H9 (cell line): ENCODE measurements at places on chromosomes 7 and 10.

GRCh38 chr10:2509081-2509531 lies 558.2 kb upstream of the PFKP start:
- H3K4me3 ChIP-seq: no peak overlapping the region
- no peaks in the 10 kb centered on the region; the same call in 1 of the 2 replicates for H3K36me3 ChIP-seq
- DNase-seq: no peak
- H3K27me3 ChIP-seq: no peaks in the 10 kb centered on the region
- no peaks in the 10 kb centered on the region; the same call in 1 of the 2 replicates for H3K4me1 ChIP-seq
- H3K27ac ChIP-seq: no peak overlapping the region

- no peak overlapping the region for H3K27ac ChIP-seq
- H3K36me3 ChIP-seq: peaks cover 3% of the 10 kb centered on the region; the same call in 1 of the 2 replicates
- peaks cover 2% of the 10 kb centered on the region; the same call in 1 of the 2 replicates for H3K4me1 ChIP-seq
- no peak overlapping the region for H3K4me3 ChIP-seq
- H3K27me3 ChIP-seq: no peaks in the 10 kb centered on the region
- DNase-seq: no peak
Measured at GRCh38 chr10:103049237-103049636, 131.1 kb downstream of the CNNM2 start.

DNA sequence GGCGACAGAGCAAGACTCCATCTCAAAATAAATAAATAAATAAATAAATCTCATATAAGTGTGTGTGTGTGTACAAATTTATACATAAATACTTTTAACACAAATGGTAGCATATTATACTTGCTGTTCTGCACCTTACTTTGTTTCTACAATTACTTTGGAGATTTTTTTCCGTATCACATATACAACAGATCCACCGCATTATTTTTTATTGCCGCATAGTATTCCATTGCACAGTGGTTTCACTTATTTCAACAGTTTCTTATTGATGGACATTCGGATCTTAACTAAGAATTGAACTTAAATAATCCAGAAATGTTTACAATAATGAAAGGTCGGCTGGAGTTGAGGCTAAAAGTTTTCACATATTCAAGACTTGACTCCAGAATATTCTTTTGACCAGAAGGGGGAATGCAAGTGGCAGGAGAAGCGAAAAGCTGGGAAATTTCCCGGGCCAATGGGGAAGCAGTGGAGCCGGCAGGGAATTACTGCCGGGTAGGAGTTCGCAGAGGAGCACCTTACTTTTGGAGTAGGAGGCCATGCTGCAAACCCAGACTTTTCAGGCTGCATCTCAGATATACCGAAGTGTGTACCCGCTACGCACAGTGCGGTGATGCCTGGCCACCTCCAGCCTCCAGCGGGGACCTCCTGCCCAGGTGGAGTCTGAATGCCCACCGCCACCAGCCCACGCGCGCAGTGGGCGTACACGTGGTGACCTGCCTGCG lies 415 bp upstream of the CNNM1 start:
- H3K4me1 ChIP-seq: no peaks in the 10 kb centered on the region
- DNase-seq: no peak
- H3K27ac ChIP-seq: no peak overlapping the region
- peak overlapping the region; percentile 51 for H3K4me3 ChIP-seq
- peaks cover 29% of the 10 kb centered on the region; the same call in 1 of the 2 replicates for H3K27me3 ChIP-seq

DNA sequence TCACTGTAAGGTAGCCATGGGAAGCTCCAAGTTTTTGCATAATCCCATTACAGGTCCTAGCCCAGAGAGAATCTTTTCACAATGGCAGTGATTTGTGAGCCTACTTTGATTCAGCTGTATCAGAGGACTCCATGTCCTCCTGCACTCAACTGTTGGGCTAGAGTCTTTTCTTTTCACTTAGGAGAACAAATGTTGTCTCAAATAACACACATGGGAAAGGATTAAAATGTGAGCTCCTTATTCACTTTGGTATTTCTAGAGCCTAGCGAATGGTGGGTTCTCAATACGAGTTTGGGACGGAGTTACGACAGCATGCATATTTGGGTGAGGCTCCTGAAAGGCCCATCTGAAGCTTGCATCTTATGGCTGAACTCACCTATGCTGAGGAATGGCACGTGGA lies 183.5 kb upstream of the STEAP4 start:
- no peaks in the 10 kb centered on the region for H3K36me3 ChIP-seq
- H3K4me1 ChIP-seq: 0 out of 2 replicates have a peak, but pooled peaks cover 2% of the 10 kb centered on the region
- DNase-seq: no peak
- H3K4me3 ChIP-seq: no peak overlapping the region
- H3K27me3 ChIP-seq: no peaks in the 10 kb centered on the region

- H3K27ac ChIP-seq: no peak overlapping the region
- H3K27me3 ChIP-seq: no peaks in the 10 kb centered on the region
- H3K4me3 ChIP-seq: no peak overlapping the region
- H3K4me1 ChIP-seq: no peaks in the 10 kb centered on the region
- H3K36me3 ChIP-seq: peaks cover 34% of the 10 kb centered on the region
Measured at GRCh38 chr10:133311570-133311969, 2.9 kb downstream of the ZNF511 start.

DNA sequence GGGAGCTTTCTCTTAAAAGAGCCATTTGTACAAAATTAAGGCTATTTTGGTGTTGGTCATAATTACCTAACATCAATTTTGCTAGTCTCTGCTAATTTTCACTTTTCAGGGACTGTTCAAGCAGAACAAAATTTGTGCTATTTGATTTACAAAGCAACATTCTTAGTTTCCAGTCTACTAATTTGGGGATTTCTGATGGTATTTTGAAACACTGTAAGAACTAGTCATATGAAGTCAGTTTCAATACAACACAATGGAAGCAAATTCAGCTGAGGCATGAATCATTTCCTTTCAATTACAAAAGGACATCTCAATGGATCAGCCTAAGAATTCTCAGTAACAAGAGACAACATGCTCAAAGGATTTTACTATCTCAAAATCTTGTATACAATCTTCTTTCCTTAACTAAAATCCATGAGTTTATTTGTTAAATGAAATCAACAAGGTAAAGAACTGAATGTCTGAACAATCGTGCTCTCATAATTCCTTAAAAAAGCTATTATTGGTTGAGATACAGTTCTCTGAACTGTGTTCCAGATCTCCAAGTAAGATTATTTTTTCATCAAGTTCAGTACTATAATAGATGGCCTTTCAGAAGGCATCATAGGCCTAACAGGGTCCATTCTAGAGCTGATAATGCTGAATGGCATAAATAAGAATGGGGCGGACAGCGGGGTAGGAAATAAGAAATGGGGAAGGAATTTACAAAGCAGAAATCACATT lies 144.6 kb downstream of the NRCAM start:
- H3K4me3 ChIP-seq: no peak overlapping the region
- no peak for DNase-seq
- no peaks in the 10 kb centered on the region for H3K27me3 ChIP-seq
- H3K36me3 ChIP-seq: no peaks in the 10 kb centered on the region
- H3K27ac ChIP-seq: no peak overlapping the region
- H3K4me1 ChIP-seq: no peaks in the 10 kb centered on the region; the same call in 1 of the 2 replicates

GRCh38 chr7:34277016-34277802 lies 371.9 kb downstream of the BMPER start:
- H3K27ac ChIP-seq: no peak overlapping the region

GRCh38 chr7:30553141-30553540 lies 41.5 kb upstream of the GARS1 start:
- H3K4me1 ChIP-seq: no peaks in the 10 kb centered on the region
- DNase-seq: no peak
- H3K27me3 ChIP-seq: no peaks in the 10 kb centered on the region
- no peaks in the 10 kb centered on the region; the same call in 2 of the 3 replicates for H3K36me3 ChIP-seq
- H3K4me3 ChIP-seq: no peak overlapping the region
- no peak overlapping the region for H3K27ac ChIP-seq

DNA sequence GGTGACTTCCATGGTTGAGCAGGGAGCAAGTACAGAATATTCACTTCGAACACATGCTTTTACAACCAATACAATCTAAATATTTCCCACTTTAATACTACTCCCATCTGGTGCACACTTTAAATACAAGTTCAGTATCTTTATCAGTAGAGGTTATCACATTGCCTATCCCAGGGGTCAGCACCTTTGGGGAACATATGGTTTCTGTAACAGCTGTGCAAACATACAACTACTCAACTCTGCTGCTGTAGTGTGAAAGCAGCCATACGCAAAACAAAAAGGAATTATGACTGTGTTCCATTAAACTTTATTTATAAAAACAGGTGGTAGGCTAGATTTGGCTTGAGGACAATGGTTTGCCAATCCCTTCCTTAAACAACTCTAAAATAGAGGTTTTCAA lies 157.5 kb downstream of the XPNPEP1 start:
- no peak overlapping the region for H3K27ac ChIP-seq
- DNase-seq: no peak
- H3K27me3 ChIP-seq: no peaks in the 10 kb centered on the region
- H3K4me1 ChIP-seq: no peaks in the 10 kb centered on the region

- no peak overlapping the region for H3K4me3 ChIP-seq
- H3K27me3 ChIP-seq: no peaks in the 10 kb centered on the region
- H3K4me1 ChIP-seq: no peaks in the 10 kb centered on the region
- no peak for DNase-seq
Measured at GRCh38 chr7:102029616-102030015, 212.2 kb downstream of the CUX1 start.

DNA sequence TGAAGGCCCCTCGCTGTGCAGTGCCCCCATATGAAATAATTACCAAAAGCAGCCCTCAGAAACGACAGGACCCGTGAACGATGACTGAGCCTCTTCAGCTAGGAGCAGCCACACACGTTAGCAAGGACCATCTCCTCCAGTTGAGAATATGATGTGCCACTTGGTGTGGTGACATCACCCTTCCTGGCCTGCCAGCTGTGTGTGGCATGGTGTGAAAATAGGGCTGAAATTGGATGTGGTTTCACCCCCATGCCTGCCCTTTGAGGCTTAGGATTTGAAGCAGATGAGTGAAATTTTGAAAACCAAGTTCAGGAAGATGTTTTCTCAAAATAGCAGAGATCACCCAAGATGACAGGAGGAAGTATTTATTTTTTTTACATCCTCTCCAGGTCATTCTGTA lies 49.1 kb upstream of the BTBD16 start:
- no peaks in the 10 kb centered on the region for H3K4me1 ChIP-seq
- H3K36me3 ChIP-seq: peaks cover 73% of the 10 kb centered on the region

GRCh38 chr10:120400601-120401000 lies 56.4 kb upstream of the PLPP4 start:
- H3K4me1 ChIP-seq: peaks cover 4% of the 10 kb centered on the region; the same call in 1 of the 2 replicates
- no peak for DNase-seq
- H3K4me3 ChIP-seq: no peak overlapping the region
- 0 out of 3 replicates have a peak, but pooled peaks cover 2% of the 10 kb centered on the region for H3K36me3 ChIP-seq

DNA sequence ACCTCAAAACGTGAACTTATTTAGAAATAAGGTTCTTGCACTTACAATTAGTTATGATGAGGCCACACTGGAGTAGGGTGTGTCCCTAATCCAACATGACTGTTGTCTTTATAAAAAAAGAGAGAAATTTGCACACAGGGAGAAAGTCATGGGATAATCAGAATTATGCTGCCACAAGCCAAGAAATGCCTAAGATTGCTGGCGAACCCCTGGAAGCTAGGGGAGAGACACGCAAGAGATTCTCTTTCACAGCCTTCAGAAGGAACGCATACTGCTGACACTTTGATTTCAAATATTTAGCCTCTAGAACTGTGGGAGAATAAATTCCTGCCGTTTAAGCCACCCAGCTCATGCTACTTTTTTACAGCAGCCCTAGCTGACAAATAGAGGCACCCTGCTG lies 138.3 kb downstream of the CCDC71L start:
- H3K36me3 ChIP-seq: no peaks in the 10 kb centered on the region
- H3K27ac ChIP-seq: no peak overlapping the region
- H3K4me3 ChIP-seq: no peak overlapping the region
- H3K4me1 ChIP-seq: no peaks in the 10 kb centered on the region
- no peaks in the 10 kb centered on the region for H3K27me3 ChIP-seq

DNA sequence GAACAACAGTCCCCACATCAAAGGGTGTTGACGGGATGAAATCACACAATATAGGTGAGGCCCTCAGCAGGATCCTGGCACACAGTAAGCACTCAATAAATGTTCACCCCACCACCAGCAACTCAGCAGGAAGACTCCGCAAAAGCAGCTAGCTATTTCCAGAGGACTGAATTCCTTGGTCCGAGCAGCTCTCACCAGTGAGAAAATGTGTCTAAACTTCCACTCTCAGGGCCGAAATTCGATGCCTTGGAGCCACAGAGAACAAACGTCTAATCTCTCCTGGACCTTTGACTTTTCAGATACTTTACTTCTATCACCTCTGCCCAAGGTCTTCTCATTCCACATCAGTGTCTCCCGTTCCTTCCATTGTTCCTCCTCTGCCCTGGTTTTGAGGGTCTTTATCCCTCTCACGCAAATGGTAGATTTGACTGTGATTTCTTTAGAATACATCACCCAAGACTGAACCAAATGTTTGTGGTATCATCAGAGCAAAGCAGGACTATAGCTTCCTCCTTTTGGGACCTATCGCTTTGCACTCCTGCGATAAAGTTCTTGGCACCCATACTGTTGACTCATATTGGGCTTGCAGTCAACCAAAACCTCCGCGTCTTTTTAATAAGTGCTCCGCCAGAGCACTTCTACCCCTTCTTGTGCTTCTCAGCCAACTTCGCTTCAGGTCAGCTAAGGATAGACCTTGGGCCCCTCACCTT lies 903 bp upstream of the NT5C2 start:
- H3K4me3 ChIP-seq: peak overlapping the region; percentile 89
- no peak for DNase-seq
- H3K36me3 ChIP-seq: no peaks in the 10 kb centered on the region
- peaks cover 6% of the 10 kb centered on the region; the same call in 1 of the 2 replicates for H3K4me1 ChIP-seq

GRCh38 chr7:17807242-17807641 lies 133.1 kb downstream of the SNX13 start:
- H3K27me3 ChIP-seq: no peaks in the 10 kb centered on the region

DNA sequence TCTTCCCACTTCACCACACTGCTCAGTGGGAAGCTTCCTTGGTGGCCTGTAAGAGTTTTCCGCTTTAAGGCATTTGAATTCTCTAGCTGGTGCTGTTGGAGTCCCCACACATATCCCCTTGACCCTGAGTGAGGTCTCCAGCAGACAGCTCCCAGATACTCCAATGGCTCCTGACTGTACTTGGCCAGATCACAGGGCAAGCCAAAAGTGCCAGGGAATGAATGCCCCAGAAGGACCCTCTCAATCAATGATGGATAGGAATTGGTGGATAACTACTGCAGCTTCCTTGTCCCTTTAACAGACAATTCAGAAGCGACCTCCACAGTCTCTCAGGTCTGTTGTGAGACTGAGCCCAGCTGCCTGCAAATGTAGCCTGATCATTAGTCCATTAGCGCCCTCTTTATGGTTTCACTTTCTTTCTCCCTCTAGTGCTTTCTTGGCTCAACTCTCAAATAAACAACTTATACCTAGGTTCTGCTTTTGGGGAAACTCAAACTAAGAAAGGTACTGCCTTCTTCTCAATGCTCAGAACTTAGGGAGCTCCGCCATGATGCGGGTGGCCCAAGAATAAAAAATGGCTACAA lies 283.0 kb downstream of the TCF7L2 start:
- no peaks in the 10 kb centered on the region for H3K36me3 ChIP-seq
- no peak overlapping the region for H3K4me3 ChIP-seq
- no peak for DNase-seq
- H3K27ac ChIP-seq: no peak overlapping the region
- no peaks in the 10 kb centered on the region for H3K4me1 ChIP-seq
- H3K27me3 ChIP-seq: no peaks in the 10 kb centered on the region
